ENCODE measurements at places on chromosomes 6 and 20.

DNA sequence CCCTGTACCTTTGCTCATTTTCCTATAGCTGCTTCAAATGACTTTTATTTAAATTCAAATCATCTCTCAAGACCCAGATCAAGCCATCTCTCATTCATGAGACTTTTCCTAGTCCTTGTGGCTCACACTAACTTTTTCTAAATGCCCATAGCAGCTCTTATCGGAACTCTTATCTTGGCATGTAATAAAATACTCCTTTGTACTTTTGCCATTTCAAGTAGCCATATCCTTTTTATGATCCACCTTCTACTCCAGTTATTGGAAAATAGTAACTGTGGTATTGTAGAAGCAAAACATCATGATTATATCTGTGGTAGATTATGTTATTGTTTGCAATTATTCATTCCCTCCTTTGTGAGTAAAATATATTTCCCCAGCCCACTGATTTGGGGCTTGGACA, 37.6 kb upstream of the FILIP1 start:
- no peak for DNase-seq

DNA sequence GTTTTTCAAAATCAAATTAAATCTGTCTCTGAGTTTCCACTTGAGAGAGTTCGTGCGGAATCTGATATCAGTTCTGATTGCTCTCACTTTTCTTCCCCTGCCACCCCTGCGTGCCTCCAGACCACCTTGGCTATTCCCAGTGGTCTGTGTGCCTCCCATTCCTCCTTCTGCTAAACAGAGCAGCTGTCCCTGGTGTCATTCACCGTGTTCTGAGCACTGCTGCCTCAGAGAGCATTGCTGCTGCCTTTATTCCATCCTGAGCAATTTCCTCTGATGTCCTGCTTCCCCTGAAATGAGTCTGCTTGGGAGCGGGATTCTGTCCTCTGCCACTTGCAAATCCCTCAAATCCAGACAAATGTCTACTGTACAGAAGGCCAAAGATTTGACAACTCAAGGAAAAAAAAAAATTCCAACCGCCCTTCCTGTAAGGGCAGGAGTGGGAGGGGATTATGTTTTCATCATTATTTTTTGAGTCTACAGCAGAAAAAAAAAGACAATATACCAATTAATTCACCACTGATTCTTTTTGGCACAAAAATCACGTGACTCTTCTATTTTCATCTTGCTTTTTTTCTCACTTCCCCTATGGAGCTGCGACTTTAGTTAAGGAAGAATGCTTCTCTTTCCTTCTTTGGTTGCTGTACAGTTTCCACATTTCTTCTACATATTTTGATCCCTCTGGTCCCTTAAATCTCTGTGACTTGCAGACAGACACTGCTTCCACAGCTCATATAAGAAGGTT, 833.0 kb downstream of the EPHA7 start:
- DNase-seq, result no peak

GRCh38 chr20:20261159-20261558, 106.7 kb upstream of the INSM1 start:
- no peak for DNase-seq

DNA sequence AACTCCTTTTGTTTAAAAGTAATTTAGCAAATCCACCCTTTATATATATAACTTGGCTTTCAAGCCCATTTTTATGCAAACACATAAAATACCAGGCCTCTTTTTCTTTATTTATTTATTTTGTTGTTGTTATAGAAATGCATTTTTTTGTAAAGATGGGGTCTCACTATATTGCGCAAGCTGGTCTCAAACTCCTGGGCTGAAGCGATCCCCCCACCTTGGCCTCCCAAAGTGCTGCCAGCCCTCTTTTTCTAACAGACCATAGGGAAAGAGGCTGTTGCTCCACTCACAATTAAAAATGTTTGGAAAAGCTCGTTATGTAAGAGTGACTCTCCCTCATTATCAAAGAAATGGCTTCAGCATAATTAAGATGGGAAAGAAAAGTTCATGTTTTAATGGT, 440.9 kb downstream of the HACE1 start:
- no peak for DNase-seq

- no peak for DNase-seq
These were observed 4.3 kb downstream of the MYT1 start for GRCh38 chr20:64168381-64169090.

GRCh38 chr20:23246717-23247664, 103.6 kb upstream of the NXT1 start:
- no peak for DNase-seq

GRCh38 chr6:53038141-53038540, 27.1 kb upstream of the FBXO9 start:
- no peak for DNase-seq

GRCh38 chr20:49657118-49657901, 56.4 kb downstream of the B4GALT5 start:
- no peak for DNase-seq

GRCh38 chr20:1130058-1130694, 11.8 kb downstream of the PSMF1 start:
- no peak for DNase-seq

DNA sequence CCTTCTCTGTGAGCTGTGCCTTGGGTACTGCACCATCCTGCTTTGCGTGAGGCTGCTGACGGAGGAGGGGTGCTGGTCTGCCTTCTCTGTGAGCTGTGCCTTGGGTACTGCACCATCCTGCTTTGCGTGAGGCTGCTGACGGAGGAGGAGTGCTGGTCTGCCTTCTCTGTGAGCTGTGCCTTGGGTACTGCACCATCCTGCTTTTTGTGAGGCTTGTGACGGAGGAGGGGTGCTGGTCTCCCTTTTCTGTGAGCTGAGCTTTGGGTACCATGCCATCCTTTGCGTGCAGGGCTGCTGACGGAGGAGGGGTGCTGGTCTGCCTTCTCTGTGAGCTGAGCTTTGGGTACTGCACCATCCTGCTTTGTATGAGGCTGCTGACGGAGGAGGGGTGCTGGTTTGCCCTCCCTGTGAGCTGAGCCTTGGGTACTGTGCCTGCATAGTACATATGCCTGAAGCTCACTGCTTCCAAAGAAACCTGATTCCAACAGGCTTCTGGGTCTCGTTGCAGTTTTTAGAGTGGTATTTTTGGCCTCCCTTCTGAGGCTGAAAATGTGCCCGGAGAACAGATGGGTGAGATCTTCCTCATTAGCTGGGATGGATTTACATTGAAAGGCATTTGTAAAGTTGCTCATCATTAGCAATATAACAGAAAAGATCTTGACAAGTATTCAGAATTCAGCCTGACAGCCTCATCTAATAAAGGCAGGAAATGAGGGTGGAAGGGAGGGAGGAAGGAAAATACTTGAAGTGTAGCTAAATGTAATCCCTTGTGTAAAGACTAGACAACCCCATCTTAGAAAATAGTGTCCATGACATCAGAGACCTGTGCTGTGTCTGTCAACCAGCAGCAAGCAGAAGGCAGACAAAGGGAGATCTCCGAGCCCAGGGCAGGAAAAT, 46.8 kb upstream of the UNC93A start:
- no peak for DNase-seq

GRCh38 chr6:107666084-107666980, 157.8 kb downstream of the SCML4 start:
- no peak for DNase-seq

GRCh38 chr6:167054987-167055386, 55.8 kb downstream of the CEP43 start:
- DNase-seq, result no peak

- no peak for DNase-seq
These were observed 60.7 kb upstream of the NXT1 start for GRCh38 chr20:23289724-23290395.

Data from stimulated activated CD8-positive, alpha-beta memory T cell treated with anti-CD3 and anti-CD28 coated beads, Interleukin-4, amount 100 ng/mL, for 24 hours (primary cell).